ENCODE measurements at places on chromosomes 12 and 14.

- DNase-seq, result no peak
These were observed 34.2 kb downstream of the ARID4A start for GRCh38 chr14:58332561-58332960.

DNA sequence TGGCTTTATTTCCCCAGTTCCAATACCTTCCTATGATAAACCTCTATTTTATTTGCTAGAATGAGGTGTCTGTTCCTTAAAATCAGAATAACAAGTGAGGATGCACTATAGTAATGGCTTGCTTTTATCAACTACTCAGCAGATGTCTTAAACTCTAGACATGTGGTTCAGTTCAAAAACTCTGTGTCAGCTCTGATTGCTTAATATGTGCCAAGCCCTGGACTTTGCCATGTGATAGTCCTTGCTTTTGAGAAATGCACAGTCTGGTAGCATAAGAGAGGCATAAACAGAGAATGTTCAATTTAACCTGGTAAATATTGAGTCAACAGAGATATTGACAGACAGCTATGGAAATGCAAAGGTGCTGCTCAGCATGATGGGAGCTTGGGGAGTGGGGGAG, 254.8 kb downstream of the PDZRN4 start:
- no peak for DNase-seq

DNA sequence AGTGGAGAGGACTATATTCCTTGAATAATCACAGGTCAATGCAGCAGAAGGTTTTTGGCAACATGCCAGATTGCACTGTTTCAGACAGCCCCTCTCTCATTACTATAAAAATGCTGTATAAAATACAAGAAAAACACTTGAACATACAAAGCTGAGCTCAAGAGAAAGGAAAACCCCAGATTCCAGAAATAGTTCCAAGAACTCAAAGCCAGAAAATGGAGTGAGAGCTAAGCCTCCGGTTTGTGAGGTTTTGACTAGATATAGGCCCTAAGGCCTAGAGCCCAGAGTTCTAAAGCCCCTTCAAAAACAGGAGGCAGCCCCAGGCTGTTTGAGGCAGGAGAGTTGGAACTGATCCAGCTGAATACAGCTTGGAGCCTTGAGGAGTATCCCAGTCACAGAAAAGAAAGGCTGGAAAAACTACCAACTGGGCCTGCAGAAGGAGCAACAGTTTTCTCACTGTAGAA, 29.4 kb upstream of the ACTN1 start:
- no peak for DNase-seq

GRCh38 chr12:53465679-53466078, 13.8 kb downstream of the PCBP2 start:
- no peak for DNase-seq

DNA sequence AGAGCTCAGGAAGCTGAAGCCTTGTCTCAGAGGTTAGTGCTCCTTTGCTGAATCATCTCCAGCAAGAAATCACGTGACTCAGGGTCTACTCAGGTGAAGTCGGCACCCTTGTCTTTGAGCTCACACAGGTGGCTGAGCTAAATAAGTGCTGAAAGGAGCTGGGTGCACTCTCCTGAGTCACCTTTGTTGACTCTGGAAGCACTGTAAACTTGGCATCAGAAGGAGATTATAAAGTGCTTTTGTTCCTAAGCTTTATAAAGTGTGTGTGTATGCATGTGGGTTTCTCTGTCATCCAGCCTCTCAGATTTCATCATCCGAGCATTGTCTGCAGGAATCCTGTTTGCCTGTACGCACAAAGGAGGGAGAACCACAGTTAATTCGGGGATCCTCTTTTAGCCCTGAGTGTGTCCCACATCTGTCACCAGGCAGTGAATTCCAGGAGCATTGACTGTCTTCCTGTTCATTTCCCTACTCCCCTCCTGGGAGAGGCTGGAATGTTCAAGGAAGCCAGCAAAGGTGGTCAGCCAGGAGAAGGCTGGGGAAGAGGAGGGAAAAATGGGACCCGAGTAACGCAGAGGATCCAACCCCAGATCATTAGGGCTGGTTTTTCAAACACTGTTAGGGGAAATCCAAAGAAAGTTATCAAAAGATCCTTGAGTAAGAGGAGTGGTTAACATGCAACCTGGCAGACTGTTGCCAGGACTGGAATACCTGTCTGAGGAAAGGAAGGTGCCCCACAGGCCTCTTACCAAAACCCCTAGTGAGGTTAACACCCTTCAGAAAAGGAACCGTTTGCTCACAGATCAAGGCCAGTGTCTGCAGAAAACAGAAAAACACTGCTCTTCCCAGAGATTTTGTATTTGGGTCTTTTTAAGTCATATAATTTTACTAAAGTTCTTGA, 157.5 kb upstream of the HIF1A start:
- DNase-seq, result no peak

GRCh38 chr12:92593734-92594402, 108.9 kb upstream of the PLEKHG7 start:
- DNase-seq, result no peak

GRCh38 chr12:116459011-116459875, 99.9 kb upstream of the MAP1LC3B2 start:
- DNase-seq, result no peak

- DNase-seq, result no peak
These were observed 211.0 kb downstream of the TBX5 start for GRCh38 chr12:114194956-114195355.

Measured in NCI-H1694 (cell line).